Activated naive CD8-positive, alpha-beta T cell treated with anti-CD3 and anti-CD28 coated beads, Interleukin-2, amount 10 ng/mL, durations not matched to agents 7 days and 5 days (primary cell): ENCODE measurements at places on chromosomes 13 and 19. TPM values are rescaled to one million over a fixed set of nuclear protein-coding genes. Genes with fewer than 3 reads are reported as not detected.

Gene LGALS7
- not detected for total RNA-seq

- no peak for DNase-seq
These were observed 3.3 kb upstream of the CHAMP1 start for GRCh38 chr13:114310956-114311355.

- DNase-seq: no peak
These were observed 47.1 kb downstream of the USPL1 start for GRCh38 chr13:30664689-30665275.

- no peak for DNase-seq
These were observed 39.1 kb upstream of the IL17D start for GRCh38 chr13:20664351-20664750.
